ENCODE measurements at places on chromosomes 1 and 21.

DNA sequence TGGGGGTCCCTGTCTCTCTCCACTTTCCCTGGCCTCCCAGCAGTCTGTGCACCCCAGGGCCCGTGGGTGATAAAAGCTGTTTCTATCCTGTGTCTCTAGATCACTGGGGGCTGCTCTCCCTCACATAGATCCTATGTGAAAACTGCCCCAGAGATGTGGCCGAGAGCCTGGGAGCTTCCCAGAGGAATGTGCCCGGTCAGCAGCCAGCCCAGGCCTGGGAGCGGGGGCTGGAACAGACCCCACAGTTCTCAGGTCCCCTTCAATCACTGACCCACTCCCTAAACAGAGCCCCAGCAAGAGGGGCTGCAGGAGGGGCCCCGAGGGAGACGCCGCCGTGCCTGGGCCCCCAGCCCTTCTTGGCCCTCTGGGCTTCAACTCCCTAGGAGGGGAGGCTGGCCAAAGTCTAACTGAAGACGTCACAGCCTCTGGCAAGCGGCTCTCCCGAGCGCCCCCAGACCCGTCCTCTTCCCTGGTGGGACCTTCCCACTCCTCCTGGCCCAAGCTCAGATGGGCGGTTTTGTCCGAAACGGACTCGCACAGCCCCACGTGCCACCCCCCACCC is 403 bp downstream of the MXRA8 start:
- DNase-seq, result no peak

GRCh38 chr1:6088956-6089355 is 43.3 kb downstream of the KCNAB2 start:
- DNase-seq, result no peak

GRCh38 chr1:197838836-197839235 is 63.6 kb upstream of the DENND1B start:
- peak; percentile 5 for DNase-seq

GRCh38 chr1:37137601-37138000 is 103.3 kb upstream of the GRIK3 start:
- no peak for DNase-seq

DNA sequence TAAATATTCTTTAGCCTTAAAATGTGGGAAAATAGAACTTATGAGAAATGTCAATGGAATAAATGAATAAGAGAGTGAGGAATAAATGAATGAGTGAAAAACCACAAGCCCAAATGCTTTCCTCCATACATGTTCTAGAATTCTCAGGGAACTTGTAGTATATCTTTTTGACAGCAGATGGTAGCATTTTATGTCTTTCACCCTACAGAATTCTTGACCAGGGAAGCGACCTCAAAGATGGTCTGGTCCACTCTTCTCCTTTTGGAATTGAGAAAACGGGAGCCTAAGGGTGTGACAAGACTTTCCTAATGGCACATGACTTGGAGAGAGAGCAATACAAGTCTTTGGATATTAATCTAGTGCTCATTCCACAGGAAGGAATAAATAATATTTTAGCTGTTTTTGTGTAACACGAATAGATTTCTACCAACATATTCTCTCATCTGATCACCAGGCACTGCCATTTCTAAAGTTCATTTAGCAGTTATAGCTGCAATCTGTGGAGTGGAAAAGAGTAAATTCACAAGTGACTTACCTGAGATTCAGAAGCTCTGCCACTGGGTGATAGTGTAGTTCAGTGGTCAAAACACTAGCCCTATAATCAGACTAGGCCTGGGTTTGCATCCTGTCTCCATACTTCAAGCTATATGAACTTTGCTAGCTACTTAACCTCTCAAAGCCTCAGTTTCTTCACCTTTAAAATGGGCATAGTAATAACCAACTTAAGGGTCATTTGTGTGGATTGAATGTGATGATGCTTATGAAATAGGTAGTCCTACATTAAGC is 15.0 kb upstream of the F5 start:
- peak; percentile 57 for DNase-seq

DNA sequence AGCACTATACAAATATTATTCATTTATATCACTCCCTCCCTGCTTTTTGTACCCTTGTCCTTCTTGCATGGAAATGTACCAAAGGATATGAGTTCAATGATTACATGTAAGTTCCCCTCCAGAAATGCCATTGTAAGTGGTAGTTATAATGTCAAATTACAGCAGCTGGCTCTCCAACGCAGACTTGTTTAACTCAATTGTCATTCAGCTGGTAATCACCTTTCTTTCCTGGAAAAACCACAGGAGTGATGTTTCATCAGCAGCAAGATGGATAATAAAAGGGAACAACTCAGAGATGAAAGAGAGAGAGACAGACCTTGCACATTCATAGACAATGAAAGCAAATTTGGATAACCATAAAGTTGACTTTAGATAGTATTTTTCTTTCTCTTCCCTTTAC is 578.6 kb upstream of the PBX1 start:
- no peak for DNase-seq

DNA sequence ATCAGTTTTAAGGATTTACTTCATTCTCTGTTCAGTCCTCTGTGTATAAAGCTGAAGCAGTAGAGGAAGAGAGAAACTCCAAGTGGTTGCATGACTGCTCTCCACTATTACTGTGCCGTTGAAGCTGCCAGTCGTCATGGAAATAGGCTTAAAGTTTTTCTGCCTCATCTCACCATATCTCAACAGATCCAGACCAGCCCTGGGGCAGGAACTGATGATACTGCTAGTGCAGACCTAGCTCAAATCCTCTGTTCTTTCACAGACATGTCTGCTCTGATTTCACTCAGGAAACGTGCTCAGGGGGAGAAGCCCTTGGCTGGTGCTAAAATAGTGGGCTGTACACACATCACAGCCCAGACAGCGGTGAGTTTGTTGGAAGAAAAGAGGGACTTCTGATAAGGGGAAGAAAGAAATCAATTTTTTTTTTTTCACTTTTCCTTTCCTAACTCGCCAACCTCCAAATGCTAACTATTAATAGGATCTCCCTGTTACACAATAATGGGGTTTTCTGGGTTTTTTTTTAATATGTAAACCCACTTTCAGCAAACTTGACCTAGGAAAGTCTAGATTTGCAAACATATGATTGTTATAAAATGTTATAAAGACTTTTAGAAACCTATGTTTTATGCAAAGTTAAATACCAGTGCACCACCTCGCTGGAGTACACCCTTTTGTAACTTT is 22.2 kb upstream of the STRIP1 start:
- DNase-seq, result no peak

DNA sequence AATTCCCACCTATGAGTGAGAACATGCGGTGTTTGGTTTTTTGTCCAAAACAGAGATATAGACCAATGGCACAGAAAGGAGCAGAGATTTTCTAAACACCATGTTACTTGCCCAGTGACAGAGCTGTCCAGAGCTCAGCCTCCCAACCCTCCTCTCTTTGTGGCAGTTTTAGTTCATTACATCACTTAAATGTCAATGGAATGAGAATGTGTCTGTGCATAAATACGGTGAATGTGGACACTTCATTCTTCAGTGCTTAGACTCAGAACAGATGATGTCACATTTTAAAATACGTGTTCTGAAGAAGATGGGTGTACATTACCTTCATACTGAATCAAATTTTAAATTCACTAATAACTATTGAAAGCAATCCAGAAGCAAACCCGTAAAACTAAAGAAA is 374.9 kb downstream of the DSCAM start:
- DNase-seq, result no peak

DNA sequence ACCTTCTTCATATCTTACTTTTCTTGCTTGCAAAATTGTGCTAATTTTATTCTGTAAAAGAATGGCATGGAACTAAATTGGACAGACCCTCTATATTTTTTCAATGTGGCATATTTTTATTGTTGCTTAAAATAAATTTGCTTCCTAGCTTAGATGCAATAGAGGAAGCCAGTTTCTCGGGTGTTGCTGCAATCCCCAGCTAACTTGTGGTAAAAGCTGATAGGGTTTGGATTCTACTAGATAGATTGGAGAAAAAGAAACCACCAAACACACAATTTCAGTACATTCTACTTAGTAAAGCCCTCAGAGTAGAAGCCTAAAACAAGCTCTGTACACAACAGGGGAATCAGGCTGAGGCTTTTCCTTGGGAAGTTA is 49.5 kb upstream of the GCLM start:
- DNase-seq, result no peak

- DNase-seq, result no peak
These were observed 26.0 kb downstream of the SERBP1 start for GRCh38 chr1:67404212-67404620.

DNA sequence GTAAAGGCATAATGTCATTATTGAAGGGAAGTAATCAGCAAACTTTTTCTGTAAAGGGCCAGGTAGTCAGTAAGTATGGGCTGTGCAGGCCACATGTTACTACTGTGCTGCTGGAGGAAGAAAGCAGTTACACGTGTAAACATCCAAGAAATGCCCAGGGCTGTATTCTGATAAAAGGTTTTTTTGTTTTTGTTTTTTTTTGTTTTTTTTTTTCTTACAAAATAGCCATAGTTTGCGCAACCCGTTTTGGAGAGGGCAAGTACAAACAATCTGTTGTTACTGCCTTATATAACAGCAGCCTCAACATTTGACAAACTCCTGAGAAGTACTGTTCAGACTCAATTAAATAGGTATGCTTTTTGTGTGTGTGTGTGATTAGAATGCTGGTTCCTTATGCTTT is 26.7 kb upstream of the MTMR11 start:
- DNase-seq, result no peak

GRCh38 chr1:223700942-223701637 is 11.2 kb upstream of the CAPN2 start:
- no peak for DNase-seq

- no peak for DNase-seq
These were observed 1583.8 kb downstream of the NCAM2 start for GRCh38 chr21:22582026-22582425.

DNA sequence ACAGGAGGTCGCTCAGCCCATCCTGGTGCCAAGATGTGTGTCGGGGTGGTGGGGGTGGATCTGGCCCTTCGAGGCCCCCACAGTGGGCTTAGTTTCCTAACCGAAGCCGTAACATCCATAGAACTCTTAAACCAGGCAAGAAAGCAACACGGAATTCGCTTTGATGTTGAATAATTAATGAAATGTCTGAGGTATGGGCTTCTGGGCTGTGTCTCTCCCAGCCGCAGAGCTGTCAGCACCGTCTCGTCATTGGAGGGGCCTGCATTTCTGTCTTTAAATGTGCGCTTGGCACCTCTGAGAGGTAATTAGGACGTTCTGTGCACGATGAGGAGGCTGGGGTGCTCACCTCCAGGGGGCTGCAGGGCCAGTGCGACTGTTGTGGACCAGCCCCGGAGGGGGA is 13.3 kb upstream of the PLCH2 start:
- DNase-seq, result no peak

- no peak for DNase-seq
These were observed 13.7 kb downstream of the GLIS1 start for GRCh38 chr1:53725238-53725689.

- DNase-seq, result no peak
These were observed 99.1 kb upstream of the NGF start for GRCh38 chr1:115437196-115437595.

GRCh38 chr1:208291923-208292711 is 47.9 kb upstream of the PLXNA2 start:
- DNase-seq, result no peak

GRCh38 chr1:13881385-13882088 is 181.5 kb downstream of the PRDM2 start:
- DNase-seq, result no peak

DNA sequence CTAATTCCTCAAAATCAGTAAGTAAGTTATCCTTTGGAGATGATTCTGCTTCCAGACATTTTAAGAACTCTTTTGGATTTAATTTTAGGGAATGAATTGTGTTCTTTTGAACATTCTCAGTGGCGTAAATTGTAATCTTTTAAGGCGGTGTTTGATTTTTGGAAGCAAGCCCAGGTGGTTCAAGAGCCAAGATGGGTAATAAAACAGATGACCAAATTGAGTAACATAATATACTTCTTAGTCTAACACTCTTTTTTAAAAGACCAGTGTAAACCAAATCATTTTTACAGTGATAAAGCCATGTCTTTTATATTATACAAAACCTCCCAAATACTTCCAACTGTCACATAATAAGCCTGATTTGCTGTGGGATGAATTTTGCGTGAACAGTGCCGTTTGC is 133.8 kb downstream of the LRRC40 start:
- no peak for DNase-seq

DNA sequence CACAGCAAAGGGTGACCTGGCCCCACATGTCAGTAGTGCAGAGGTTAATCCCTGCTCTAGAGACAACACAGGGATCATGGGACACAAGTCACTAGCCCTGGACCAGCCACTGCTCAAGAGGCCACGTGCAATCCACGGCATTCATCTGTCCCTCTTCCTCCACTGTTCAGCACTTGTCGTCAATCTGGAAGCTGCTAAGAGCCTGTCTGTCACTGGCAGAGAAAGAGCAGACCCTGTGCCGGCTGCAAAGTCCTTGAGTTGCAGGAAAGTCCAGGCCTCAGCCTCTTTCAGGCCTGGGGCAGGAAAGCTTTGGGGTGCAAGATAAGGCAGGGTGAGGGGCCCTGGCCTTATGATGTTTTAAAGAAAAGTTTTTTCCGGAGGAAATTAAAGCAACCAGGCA is 16.7 kb downstream of the CELA2B start:
- no peak for DNase-seq

GRCh38 chr21:36323032-36323431 is 3.0 kb downstream of the MORC3 start:
- no peak for DNase-seq

DNA sequence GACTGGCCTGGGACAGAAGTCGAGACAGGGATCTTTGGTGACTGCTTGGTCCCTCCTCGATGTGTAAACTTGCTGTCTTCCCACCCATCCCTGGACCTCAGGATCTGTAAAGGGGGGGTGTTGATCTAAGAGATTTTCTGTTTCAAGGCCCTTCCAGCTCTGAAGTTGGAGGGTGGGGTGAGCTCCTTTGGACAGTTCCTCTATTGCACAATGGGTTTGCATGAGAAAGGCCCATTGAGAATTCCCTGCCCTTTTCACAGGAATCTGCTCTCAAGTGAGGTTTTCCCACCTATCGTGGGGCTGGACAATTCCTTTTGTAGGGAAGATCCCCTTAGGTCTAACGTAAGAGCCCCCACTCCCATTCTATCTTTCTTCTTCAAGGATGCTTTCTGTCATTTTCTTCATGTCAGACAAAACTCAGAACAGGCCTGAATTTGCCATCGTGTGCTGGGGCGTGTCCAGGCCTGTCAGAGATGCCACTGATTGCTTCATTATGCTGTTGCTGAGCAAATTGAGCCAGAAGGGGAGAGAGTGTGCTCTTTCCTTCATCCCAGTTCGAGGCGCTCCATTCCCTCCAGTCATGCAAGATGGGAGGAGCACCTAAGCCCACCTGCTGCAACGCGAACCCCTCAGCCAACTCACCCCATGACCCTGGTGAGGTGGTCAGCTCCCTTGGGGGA is 149.9 kb upstream of the IGSF21 start:
- DNase-seq, result no peak

- DNase-seq, result no peak
These were observed 13.7 kb upstream of the TMEM51 start for GRCh38 chr1:15139654-15140350.

DNA sequence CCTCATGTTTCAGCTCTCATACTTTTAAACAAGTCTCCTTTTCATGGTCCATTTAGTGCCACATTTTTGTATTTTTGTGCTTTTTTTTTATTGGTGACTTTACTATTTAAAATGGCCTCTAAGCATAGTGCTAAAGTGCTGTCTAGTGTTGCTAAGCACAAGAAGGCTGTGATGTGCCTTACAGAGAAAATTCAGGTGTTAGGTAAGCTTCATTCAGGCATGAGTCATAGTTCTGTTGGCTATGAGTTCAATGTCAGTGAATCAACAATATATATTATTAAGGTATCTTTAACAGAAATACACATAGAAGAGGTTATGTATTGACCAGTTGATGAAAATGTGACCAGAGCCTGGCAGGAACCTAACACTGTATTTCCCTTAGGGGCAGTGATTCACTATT is 12.8 kb upstream of the FUBP1 start:
- no peak for DNase-seq

Measured in CD4-positive, alpha-beta T cell treated with Interleukin-17A for 1 hour (primary cell).